Hematopoietic multipotent progenitor cell treated with erythropoietin and hydrocortisone succinate and interleukin-3 and kit ligand, for 15 days (in vitro differentiated cells): ENCODE measurements at places on chromosomes 12 and 14.

- no peak for DNase-seq
Observed at GRCh38 chr12:76445462-76445861, 97.2 kb upstream of the BBS10 start.

GRCh38 chr14:92686900-92687427 is 61.5 kb downstream of the LGMN start:
- no peak for DNase-seq

DNA sequence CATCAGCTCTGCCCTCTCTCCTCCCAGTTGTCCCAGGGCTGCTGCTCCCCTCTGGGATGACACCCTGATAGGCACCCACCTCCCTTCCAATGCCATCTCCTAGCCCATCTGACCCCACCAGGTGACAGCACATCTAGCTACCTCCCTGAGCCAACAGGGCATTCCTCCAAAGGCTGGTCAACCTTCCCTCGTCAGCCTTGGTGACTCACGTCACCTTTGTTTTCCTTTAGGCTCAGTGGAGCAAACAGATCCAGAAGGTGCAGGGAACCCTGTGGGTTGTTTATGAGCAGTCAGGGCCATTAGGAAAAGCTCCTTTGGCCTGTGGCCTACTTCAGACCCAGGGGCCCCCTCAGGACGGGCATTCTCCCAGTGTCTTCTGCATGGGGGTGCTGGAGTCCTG is 32.4 kb downstream of the PIGH start:
- DNase-seq = no peak

DNA sequence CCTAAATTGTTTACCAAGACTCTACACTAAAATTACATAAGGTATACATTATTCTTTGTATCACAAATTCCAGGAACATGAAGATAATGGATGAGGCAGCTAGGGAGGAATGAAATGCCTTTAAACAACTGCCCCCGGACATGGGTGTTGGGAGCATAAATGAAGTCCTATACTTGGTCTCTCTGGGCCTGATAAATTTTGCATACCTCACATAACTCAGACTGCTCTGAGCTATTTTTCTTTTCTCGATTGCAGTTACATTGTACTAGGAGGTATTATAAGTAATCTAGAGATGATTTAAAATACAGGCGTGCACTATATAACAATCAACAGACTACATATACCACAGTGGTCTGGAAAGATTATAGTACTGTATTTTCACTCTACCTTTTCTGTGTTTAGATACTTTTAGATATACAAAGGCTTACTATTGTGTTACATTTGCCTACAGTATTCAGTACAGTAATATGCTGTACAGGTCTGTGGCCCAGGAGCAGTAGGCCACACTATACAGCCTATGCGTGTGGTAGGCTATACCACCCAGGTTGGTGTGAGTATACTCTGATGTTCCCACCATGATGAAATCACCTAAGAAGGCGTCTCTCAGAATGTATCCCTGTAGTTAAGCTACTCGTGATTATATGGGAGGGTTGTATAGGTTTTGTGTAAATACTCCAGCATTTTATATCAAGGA is 14.3 kb downstream of the FNTB start:
- no peak for DNase-seq

DNA sequence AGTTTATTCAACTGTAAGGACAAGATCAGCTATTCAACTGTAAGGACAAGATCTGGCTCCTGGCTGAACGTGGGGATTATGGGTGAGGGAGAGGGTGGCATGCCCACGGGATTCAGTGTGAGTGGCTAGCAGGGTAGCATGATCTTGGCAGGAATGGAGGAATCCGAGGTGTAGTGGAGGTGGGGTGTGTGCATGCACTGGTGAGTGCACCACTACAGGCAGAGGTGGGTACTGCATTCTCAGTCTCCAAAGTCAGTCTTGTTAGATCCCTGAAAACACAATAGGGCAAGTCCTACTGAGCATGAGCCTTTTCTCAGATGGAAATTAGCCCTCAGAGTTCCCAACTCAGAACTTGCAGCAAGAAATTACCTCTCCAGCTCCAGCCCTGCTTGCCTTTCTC is 32.2 kb upstream of the DCD start:
- DNase-seq = peak; percentile 4

- DNase-seq = no peak
Observed at GRCh38 chr12:1836241-1836803, 16.0 kb downstream of the LRTM2 start.

- no peak for DNase-seq
Observed at GRCh38 chr12:12926571-12927071, 25.3 kb downstream of the GPRC5D start.

- DNase-seq = no peak
Observed at GRCh38 chr14:32039401-32040030, 37.6 kb upstream of the ARHGAP5 start.

GRCh38 chr14:54480830-54481562 is 7.8 kb downstream of the GMFB start:
- DNase-seq = no peak

DNA sequence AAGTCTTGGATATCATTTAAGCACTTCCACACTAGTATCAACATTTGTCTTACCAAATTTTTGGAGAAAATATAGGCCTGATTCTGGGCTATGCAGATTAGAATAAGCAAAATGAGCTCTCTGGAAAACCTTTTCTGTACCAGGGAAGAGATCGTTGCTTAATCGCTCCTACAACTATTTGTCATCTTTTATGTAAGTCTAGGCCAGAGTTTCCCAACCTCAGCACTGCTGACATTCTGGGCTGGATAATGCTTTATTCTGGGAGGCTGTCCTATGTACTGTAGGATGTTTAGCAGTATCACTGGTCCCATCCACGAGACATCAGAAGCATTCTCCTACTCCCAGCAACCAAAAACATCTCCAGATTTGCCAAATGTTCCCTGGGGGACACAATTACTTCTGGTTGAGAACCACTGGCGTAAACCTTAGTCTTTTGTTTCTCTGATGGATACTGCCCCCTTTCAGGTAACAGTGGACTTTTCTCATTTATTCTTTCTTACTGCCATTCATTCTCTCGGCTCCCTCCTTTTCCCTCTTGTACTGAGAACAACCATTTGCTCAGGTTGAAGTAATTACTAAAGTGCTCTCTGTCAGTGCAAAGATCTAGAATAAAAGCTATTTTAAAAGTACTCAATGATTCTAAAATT is 316.9 kb upstream of the E2F7 start:
- no peak for DNase-seq

DNA sequence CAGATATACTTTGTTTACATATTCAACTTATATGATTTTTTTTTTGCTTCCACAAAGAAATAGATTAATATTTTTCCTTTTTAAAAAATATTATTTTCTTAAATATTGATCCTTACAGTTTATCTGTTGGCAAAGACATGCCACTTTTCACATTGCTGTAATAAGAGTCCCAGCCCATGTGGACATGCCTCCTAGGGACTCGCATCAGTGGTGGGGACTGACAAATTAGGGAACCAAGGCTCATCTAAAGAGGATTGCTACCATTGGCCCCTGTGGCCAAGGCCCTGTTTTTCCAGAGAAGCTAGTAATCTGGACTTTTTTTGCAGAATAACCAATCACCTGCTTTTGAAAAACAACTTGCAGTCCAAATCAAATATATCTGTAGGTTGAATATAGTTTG is 27.8 kb upstream of the BMAL2 start:
- DNase-seq = no peak

DNA sequence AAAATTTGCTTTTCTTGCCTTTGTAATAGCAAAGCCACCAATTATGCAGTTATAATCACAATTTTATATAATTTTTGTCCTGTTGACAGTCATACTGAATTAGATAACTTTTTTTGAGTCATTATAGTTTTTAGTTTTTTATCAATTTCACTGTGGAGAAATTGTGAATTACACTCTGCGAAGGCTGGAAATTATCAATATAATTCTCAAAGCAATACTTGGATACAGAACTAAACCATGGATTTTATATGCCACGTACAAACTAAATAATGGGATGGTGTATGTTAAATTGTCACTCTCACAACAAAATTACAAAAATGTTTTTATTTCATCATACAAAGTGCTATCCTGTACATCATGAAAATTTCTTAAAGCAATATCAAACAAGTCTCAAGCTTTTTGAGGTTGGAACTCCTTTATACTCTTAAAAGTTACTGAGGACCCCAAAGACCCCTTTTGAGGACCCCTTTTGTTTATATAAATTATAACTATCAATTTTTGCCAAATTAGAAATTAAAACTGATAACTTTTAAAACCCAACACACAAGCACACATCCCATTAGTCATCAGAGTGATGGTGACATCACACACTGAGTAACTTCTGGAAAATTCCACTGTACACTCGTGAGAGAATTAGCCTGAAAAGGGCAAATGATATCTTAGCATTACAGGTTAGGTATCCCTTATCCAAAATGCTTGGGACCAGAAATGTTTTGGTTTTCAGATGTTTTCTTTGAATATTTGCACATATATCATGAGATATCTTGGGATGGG is 19.8 kb upstream of the AQP2 start:
- no peak for DNase-seq

GRCh38 chr14:55611859-55612258 is 31.9 kb downstream of the KTN1 start:
- no peak for DNase-seq

- no peak for DNase-seq
Observed at GRCh38 chr12:70487440-70487839, 121.3 kb downstream of the KCNMB4 start.

- DNase-seq = peak; percentile 63
Observed at GRCh38 chr14:59507063-59507751, 22.9 kb downstream of the JKAMP start.
